ENCODE measurements at places on chromosomes 3 and 15.

- DNase-seq, result no peak
These were observed 107.6 kb downstream of the PIK3CB start for GRCh38 chr3:138726946-138727730.

DNA sequence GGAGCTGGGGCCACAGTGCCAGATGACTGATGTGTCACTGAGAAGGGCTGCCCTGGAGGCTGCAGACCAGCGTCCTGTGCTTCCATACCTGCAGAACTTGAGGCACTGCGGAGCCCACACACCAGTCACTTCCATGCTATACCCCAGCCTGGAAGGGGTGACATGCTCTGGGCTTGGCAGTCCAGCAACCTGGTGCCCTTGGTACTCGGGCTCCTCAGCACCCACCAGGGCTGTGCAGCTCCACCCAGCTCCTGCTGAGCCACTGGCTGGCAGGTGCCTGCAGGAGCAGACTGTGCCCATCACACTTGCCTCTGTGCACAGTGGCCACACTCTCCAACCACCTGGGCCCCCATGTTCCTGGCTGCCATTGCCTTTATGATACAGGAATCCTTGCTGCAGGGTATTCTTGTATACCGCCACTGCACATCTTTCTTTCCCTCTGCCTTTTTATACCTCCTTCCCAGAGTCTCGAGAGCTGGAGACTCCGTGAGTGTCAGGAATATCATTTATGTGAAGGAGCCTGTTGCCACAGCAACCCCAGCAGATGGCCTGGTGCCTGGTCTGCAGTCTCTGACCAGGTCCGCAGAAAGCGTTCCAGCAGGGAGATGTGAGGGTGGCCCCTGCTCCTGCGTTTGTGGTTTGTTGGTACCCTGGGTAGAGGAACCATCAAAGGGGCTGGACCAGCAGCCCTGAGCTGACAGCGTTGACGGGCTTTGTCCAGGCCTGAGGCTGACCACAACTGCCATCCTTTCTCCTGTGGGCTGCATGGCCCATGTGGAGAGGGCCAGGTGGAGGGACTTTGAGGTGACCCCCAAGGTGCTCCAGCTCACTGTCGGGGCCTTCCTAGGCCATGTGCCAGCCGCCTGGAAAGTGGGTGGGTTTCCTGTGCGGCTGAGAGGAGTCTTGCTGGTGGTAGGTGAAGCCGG lies 93.4 kb upstream of the PLXNA1 start:
- DNase-seq, result no peak

DNA sequence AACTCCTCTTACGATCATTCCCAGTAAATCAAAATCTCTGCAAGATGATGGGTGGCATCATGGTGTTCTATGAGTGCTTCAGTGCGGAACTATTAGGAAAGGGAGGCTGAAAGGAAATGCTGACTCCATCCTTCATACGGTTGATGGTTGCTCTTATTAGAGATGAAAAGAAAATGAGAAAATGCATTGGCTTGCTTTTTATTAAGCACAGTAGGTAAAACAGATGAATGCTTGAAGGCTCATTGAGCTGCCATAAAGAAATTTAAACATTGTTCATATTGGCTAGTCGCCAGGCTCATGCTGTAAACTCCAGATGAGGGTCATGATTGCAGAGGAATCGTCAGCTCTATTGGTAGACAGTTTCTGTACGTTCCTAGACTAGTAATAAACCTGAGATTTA lies 115.8 kb downstream of the EPHA3 start:
- no peak for DNase-seq

DNA sequence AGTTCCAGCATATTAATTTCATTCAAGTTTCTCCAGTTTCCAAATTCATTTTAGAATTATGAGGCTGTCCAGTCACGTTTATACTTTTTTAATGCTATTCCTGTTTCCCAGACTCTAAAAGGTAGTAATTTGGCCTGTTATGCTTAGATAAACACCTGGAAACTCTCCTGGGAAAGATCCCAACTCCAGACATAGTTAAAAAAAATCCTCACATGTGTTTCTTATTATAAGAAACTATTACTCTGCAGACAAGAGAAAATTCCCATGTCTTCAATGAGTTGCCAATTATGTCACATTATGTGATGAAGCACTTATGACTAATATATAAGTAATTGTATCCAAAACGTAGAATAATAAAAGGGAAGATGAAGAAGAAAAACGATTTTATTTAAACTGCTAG lies 137.1 kb upstream of the TMC3 start:
- no peak for DNase-seq

- DNase-seq, result peak; percentile 57
These were observed 2.0 kb upstream of the HYAL2 start for GRCh38 chr3:50324351-50325112.

DNA sequence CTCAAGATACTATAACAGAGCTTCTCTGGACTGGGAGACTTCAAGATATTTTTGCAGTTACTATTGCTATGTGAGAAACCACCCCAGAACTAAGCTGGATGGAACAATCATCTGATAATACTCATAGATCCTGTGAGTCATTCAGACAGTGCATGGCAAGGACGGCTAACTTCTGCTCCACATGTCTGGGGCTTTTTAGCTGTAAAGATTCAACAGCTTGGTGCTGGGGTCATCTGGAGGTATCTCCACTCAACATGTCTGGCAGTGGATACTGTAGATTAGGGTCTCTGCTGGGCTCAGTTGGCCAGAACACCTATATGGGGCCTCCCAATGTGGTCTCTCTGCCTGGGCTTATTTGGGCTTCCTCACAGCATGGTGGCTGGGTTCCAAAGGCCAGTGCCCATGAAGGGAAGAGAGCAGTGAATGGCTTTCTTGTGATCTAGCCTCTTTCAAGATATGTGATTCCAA lies 117.3 kb upstream of the SLC7A14 start:
- DNase-seq, result no peak

DNA sequence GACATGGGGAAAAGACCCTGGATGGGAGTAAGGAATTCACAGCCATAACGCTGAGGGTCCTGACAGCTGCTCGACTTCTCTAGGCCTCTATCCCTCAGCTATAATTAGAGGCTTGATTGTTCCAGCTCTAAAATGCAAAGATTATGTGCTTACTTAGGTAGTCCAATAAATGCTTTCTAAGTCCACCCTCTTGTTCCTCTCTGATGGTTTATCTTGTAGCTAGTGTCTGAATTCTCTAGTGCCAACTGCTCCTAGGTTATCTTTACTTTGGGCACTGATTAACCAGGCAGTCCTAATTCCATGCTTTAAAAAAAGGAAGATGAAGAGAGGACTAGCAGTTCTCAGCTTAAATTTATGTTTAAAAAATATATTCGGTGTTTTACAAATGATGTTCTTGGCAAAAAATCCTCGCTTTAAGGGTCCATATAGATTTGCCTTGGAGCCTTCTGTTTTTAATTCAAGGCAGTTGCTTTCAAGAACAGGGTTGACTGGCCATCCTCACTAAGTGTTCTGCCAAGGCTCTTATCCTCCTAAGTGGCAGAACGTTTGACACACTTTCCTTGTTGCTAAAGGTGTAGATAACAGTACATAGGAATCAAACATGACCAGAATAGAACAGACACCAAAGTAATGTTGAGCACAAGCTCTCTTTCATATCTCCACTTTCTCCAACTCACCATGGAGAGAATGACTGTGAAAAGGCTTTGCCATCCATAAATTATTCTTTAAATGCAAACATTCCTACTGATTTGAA lies 60.6 kb downstream of the THRB start:
- no peak for DNase-seq

DNA sequence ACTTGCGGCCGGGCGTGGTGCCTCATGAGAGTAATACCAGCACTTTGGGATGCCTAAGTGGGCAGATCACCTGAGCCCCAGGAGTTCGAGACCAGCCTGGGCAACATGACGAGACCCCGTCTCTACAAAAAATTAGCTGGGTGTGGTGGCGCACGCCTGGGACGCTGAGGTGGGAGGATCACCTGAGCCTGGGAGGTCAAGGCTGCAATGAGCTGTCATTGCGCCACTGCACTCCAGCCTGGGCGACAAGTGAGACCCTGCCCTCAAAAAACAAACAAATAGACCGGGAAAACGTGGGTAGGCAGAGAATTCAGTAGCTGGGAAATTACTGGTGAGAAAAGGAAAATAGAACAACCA lies 667 bp downstream of the UMPS start:
- DNase-seq, result no peak

GRCh38 chr3:127692501-127693335 lies 20.0 kb downstream of the ABTB1 start:
- DNase-seq, result no peak

GRCh38 chr15:68197170-68197492 lies 8.0 kb downstream of the CALML4 start:
- DNase-seq, result no peak

GRCh38 chr15:60764408-60764963 lies 285.5 kb upstream of the ICE2 start:
- DNase-seq, result no peak

DNA sequence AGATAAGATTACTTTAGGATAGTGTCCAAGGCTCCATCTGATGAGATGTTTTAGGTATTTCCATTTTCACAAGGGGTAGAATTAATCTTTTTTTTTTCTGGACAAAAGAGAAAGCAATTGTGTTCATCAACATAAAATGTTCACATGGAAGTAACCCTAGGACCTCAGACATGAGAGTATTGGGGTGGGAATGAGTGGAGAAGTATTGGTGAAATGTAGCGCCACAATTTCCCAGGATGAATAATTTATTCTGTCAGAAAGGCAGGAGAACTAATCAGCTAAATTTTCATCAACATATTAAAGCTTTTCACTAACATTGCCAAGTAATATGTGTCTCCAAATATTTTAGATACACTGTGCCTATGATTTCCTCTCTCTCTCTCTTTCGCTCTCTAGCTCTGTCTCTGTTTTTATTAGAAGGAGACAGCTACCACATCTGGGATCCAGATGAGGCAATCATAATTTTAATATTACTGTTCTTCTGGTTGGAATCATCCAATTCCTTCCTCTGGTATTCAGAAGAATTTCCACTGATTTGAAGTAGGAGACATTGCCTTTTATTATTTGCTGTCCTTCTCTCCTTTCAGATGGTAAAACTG lies 21.6 kb upstream of the ZNF280D start:
- no peak for DNase-seq

- no peak for DNase-seq
These were observed 80.1 kb downstream of the EBLN2 start for GRCh38 chr3:73141525-73141924.

DNA sequence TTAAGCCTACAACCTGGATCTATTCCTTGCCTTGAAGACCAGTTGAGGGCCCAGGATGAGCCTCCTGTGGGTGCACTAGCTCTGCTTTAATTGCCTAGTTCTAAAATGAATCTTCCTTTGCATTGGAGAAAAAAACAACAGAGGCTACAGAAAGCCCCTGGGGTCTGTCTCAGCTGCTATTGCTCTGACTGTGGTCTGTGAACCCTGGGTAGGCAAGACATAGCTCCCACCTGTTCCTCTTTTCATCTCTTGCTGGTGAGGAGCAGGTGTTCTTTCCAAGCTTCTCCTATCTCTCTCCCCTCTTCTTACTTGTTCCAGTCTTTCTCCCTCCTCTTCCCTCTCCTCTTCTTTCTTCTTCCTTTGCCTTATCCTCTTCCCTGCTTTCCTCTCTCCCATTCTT lies 28.8 kb downstream of the RBP2 start:
- no peak for DNase-seq

- DNase-seq, result no peak
These were observed 36.4 kb downstream of the CFAP100 start for GRCh38 chr3:126431103-126431534.

- DNase-seq, result no peak
These were observed 48.9 kb upstream of the ZDHHC23 start for GRCh38 chr3:113898892-113899291.

- no peak for DNase-seq
These were observed 22.0 kb downstream of the SLC15A2 start for GRCh38 chr3:121916189-121916588.

DNA sequence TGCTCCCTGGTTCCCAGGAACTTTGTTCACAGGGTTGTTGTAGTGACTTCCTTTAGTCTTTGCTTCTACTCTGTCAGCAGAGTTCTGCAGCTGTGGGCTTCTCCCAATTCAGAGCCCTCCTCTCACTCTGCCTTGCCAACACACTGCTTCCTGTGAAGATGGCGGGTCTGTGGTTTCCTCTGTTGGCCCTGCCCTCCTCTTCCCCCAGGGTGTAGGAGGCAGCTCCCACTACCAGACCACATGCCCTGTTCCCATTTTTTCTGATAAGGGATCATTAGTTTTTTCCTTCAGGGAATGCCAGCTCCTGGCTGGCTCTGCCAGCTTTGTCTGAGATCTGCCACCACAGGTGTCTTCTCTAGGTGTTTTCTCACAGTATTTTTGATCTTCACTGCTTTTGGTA lies 12.7 kb downstream of the SPSB4 start:
- DNase-seq, result no peak

GRCh38 chr3:101950510-101950909 lies 101.2 kb downstream of the NFKBIZ start:
- no peak for DNase-seq

DNA sequence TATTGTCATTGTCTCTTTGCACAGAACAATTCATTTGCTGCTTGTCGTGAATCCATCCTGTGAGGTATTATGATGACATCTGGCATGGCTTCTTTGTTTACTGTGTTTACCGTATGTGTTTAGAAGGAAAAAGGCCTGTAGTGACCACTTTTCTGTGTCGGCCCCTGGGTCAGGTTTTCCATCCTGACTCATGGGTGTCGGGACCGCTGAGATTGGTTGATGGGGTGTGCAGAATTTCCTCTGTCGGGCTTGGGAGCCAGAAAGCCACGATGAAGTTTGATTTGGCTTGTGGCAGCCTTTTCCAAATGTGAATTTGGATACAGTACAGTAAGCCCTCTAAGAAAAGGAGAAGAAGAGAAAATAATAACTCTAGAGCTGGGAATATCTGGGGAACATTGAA lies 113.5 kb downstream of the FNDC3B start:
- no peak for DNase-seq

DNA sequence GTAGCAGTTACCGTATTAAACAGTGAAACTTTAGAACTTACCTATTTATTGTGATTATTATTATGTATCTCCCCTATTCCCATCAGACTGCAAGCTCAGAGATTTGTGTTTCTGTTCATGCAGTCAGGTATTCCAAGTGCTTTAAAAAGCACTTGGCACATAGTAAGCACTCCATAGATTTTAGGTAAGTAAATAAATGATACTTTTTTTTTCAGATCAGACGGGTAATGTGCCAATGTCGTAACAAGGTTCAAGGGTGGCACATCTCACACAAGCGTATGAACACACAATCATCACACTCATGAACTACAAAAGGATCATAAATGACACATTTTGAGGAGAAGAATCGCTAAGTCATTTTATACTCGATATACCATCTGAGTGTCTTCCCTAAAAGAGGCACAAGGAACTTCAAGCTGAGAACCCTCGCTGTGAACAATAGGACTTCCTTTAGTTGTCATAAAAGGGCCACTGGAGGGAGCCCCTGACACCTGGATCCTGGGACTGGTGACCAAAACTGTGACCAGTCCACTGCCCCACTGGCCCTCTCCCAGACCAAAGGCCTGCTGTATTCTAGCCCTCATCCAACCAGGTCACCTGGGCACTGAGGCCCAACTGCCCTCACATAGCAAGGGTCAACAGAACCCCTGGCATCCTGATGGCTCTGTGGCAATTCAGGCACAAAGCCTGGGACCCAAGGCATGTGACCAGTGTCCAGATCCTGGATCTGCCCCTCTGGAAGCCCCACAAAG lies 32.1 kb downstream of the KIF9 start:
- DNase-seq, result no peak

GRCh38 chr3:139578783-139579182 lies 39.2 kb upstream of the RBP1 start:
- DNase-seq, result no peak

- no peak for DNase-seq
These were observed 116.2 kb upstream of the NECTIN3 start for GRCh38 chr3:110955301-110955880.

- DNase-seq, result no peak
These were observed 73.0 kb upstream of the GAP43 start for GRCh38 chr3:115550285-115550761.
